ENCODE measurements at places on chromosomes 1 and 21.

DNA sequence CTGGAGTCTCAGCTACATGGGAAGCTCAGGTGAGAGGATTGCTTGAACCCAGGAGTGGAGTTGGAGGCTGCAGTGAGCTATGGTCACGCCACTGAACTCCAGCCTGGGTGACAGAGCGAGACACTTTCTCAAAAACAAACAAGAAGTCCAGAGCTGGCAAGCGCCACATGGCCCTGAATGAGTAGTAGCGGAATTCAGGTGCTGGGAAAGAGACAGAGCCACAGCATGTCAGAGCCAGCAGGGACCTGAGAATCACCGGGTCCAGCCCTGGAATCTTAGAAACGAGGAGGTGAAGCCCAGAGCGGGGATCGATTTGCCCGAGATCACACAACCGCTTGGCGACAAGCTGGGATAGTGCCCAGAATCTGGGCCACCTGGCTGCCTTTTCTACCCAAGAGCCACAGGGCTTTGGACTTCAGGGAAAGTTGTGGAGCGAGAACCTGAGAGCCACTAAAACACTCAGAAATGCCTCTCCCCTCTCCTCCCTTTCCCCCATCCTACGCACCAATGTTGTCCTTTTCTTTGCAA lies 9.8 kb downstream of the ARL8A start:
- no peak for DNase-seq

- no peak for DNase-seq
These were observed 224.1 kb downstream of the SLC45A1 start for GRCh38 chr1:8541961-8542521.

DNA sequence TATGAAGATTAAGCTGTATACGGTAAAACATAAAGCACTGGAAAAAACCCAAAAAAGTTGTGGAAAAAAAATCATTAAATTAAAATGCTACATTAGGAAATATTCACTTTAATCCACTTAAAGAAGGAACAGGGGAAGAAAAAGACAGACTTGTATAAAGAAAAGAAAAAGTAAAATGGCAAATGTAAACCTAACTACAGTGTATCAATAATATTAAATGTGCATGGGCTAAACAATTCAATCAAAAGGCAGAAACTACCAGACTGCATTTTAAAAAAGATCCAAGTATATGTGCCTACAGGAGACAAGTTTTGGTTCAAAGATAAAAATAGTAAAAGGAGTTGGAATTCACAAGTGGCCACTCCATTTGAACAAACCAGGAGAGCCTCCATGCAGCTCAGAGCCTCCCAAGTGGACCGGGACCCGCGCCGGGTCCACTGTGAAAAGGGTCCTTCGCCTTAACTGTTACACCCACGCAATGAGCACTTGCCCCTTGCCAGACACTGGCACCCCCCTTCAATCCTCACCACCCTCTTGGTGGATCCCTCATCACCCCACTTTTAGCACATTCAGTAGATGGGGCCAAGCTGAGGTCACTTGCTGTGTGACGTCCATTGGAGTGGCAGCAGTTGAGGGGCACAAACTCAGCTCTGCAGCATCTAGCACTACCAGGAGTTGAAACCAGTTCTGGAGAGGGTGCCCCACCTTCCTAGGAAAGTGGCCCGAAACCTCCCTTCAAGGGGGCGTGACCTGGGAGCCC lies 898 bp downstream of the C1orf174 start:
- no peak for DNase-seq

DNA sequence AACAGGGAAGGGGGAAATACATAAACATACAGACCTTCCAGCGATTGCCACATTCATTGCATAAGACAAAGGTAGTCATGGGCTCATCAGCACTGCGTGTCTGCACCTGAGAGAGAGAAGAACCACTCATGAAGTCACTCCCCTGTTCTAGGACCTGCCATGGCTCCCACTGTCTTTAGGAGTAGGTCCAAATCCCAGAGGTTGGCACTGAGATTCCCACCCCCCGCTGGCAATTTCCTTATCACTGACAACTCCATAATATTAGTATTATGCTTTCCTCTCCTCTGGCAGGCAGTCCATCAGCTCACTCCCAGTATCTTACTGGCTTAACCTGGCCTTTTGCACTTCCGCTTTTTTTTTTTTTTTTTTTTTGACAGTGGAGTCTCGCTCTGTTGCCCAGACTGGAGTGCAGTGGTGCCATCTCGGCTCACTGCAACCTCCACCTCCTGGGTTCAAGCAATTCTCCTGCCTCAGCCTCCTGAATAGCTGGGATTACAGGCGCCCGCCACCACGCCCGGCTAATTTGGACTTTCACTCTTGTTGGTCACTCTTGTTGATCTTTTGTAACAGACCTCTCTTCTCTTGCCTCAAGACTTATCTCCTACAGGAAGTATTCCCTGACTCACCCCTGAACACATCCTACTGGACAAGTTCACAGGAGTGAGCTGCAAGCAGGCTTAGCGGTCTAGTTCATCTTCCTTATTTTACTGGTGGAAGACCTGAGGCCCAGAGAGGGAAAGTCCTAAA lies 14.8 kb upstream of the ZNF436 start:
- no peak for DNase-seq

DNA sequence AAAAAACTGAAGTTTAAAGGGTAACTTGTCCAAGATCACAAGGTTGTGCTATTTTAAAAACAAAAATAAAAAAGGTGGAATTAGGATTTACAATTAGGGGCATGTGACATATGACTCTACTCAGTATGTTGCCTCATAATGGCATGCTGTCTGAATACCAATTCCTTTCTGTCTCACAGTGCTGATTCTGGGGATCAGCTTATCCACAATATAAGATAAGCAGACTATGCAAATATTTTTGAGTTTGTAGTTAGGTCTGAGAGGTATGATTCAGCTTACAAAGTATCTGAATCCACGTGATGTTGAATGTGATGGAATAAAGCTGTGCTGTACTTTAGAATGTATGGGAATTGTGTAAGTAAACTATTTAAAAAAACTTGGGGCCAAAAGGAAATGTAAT lies 216.6 kb downstream of the HHIPL2 start:
- no peak for DNase-seq

DNA sequence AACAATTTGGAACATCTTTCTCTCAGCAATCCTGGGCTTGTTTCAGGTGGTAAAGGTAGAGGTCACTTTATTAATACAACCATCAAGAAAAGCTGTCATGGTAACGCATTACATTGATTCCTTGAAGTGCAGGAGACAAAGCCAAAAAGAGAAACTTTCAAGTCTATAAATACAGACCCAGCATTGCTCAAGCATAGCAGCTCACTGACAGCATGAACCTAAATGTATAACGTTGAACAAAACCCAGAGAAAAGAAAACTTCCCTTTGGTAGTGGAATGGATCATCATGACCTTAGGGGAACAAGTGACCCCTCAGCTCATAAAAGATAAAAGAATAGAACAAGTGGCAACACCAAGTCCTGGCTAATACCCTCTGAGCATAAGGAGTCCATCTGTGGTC lies 332.2 kb downstream of the NTNG1 start:
- no peak for DNase-seq

GRCh38 chr21:44579056-44579832 lies 1.2 kb downstream of the KRTAP10-5 start:
- DNase-seq, result no peak

GRCh38 chr1:26915204-26915842 lies 1.5 kb upstream of the NR0B2 start:
- DNase-seq, result no peak

DNA sequence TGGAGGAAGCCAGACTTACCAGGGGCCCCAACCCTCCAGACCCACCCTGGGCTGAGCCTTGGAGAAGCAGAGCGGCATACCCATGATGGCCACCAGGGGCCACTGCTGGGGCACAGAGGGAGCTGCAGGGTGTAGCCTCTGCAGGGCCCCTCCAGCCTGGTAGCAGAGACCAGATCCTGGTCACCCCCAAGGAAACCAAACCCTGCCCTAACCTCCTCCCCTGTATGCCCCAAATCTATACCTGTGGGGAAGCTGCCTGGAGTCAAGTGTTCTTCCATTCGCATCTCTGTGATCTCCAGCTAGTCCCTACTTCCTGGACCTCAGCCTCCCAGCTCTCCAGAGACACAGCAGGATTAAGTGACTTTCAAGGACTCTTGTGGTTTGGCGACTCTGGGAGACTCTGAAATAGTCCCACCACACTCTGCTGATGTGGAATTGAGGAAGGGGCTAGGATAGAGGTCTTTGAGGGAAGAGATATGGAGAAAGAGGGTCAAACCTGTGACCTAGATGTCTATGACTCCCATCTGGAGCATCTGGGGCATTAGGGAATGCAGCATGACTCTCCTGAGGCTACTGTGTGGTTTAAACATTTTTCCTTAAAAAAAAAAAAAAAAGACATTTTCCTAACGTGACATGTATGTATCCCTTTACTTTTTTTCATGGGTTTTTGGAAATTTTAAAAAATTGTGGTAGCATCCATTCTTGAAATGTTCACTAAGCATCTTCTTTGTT lies 119.2 kb upstream of the IPO9 start:
- peak; percentile 27 for DNase-seq

GRCh38 chr1:113088972-113089371 lies 16.0 kb downstream of the LRIG2 start:
- no peak for DNase-seq

- no peak for DNase-seq
These were observed 63.3 kb upstream of the ARTN start for GRCh38 chr1:43870306-43870705.

- no peak for DNase-seq
These were observed 259.0 kb downstream of the NEGR1 start for GRCh38 chr1:72023063-72023930.

GRCh38 chr1:20212685-20213331 lies 26.5 kb upstream of the PLA2G2C start:
- DNase-seq, result peak; percentile 30

DNA sequence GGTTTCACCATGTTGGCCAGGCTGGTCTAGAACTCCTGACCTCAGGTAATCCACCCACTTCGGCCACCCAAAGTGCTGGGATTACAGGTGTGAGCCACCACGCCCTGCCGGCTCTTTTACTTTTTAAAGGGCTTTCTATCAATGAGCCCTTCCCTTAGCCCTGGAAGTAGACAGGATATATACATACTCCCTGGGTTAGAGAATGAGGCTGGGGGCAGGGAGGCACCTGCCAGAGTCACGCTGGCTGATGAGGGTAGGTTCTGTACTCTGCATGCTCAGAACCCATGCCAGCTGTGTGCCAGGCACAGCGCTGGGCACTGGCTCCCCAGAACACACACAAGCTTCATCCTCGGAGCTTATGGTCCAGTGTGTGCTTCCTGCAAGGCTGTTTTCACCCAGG lies 113.6 kb upstream of the IPO9 start:
- no peak for DNase-seq

DNA sequence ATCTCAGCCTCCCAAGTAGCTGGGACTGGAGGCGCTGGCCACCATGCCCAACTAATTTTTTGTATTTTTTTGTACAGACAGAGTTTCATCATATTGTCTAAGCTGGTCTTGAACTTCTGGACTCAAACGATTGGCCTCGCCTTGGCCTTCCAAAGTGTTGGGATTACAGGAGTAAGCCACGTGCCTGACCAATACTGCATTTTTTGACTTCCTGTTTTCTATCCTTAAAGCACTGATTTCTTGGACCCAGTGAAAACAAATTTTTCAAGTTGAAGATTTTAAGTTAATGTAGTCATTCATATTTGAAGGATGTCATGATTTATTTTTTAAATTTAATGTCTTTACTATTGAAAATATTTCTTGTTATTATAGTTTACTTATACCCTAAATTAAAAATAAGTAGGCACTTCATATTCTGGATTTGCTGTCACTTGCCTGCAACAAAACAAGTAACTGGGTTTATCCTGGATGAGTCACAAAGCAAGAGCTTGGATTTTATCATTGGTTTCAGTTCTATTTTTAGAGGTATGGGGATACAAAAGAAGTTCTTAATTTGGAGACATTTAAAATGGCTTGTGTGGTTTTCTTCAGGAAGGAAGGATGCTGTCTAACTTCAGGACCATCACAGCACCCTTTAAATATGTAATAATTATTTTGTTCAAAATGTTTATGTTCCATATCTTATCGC lies 2.2 kb upstream of the VPS45 start:
- DNase-seq, result no peak

DNA sequence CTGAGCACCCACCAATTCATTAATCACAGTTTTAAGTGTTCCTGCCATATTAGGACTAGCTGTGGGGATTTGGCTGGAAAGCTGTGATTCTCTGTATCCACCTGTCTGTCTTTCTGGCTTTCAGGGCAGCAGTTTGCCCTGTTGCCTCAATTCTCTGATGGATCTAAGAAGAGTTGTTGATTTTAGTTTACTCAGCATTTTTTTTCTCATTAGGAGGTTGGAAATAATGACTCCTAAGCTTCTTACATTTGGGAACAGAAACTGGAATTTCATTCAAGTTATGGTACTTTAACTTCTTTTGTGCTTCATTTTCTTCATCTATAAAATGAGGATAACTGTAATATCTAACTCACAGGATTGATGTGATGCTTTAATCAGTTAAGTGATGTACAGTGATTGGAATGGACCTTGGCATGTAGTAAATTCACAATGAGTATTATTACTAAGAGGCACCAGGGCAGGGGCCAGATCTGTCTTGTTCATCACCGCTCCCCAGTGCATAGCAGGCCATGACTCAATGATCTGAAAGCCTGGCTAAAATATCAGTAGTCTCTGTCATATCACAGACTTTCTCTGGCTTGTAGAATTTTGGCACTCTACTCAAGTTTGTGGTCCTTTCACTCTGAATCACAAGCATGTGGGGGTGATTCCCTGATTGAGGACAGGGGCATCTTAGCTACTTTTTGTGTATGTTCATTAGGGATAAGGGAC lies 51.4 kb upstream of the GREM2 start:
- no peak for DNase-seq

GRCh38 chr1:202159534-202160371 lies 649 bp downstream of the PTPN7 start:
- DNase-seq, result peak; percentile 36

DNA sequence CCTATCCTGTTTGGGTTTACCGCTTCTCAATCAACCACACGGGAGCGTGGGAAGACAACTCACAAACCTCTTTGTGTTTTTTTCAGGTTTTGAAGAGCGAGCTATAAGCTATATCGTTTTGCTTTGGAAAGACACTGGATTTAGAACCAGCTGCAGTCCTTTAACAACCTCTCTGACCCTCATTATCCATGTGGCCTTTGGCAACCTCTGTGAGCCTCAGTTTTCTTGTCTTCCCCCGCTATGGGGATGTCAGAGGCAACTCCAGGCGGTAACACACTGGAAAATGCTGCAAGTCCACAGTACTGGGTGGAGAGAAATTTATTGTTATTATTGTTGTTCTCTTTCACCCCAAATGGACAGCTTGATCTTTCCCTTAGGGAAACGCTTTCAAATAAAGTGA lies 100.0 kb downstream of the ETS2 start:
- no peak for DNase-seq

GRCh38 chr1:175479521-175480342 lies 263.7 kb downstream of the TNR start:
- no peak for DNase-seq

GRCh38 chr1:210293171-210293607 lies 35.5 kb upstream of the HHAT start:
- DNase-seq, result no peak

DNA sequence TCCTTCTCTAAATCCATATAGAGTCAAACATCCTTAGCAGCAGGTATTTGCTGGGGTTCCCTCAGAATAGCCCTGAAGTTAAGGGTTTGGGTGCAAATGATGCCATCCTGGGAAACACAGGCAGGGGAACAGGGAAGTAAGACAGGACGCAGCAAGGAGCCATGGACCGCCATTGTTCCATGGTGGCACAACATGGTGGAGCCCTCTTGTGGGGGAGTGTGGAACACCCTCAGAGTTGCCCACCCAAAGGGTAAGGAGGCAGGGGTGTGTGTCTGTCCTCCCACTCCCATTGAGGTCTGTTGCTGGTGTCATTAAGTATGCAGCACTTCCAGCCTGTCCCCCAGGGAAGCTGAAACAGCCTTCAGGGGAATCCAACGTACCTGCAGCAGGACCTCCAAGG lies 20.4 kb upstream of the RCAN1 start:
- DNase-seq, result no peak

- DNase-seq, result no peak
These were observed 57.8 kb downstream of the SLC35D1 start for GRCh38 chr1:66996018-66996682.

Measured in activated T-helper 1 cell treated with anti-CD3 and anti-CD28 coated beads, Interleukin-2, amount 50 U/mL, for 16 hours (primary cell).